Right cardiac atrium (tissue), 5 donors: ENCODE measurements at places on chromosomes 3 and 15. TPM values are rescaled to one million over a fixed set of nuclear protein-coding genes. Genes with fewer than 3 reads are reported as not detected.
A peak's percentile ranks its signal among the peaks of the same experiment; 100 is the strongest.

DNA sequence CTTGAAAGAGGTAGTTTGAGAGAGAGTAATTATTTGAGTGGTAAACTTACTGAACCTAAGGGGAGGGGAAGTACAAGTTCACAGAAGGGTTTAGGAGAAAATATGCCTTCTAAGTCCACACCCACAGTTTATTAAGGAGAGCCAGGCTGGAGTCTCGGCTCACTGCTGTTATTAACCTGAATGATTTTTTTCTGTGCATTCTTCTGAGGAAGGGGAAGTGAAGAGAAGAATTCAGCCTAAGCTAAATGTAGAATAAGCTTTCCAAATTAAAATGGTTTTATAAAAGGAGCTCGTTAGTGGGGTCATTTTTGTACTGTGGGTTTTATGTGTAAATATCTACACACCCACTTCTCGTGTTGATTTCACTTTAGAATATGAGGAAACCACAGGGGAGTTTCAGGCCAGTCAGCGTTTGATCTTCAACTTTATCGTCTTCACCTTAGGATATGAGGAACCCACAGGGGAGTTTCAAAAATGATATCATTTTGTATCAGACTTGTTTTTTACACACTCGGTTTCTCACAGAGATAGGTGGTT, 1.5 kb downstream of the WHAMM start:
- DNase-seq = no peak

DNA sequence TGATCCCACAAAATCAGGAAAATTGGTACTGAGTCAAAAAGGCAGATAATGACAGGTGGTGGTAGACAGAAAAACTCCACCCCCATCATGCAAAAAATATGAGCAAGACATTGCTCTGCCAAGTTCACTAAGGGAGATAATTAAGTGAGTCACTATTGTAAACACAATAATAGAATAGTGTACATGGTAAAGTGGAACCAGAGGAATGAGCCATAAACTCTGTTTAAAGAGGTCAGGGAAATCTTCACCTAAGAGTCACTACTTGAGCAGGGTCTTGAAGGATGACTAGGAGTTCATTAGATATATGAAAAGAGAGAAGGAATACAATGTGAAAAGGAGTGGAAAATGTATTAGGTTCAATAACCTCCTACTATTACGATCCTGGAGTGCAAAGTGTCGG, 213.4 kb upstream of the PEX5L start:
- DNase-seq = no peak

GRCh38 chr3:16498130-16498890, 15.2 kb downstream of the RFTN1 start:
- no peak for DNase-seq

DNA sequence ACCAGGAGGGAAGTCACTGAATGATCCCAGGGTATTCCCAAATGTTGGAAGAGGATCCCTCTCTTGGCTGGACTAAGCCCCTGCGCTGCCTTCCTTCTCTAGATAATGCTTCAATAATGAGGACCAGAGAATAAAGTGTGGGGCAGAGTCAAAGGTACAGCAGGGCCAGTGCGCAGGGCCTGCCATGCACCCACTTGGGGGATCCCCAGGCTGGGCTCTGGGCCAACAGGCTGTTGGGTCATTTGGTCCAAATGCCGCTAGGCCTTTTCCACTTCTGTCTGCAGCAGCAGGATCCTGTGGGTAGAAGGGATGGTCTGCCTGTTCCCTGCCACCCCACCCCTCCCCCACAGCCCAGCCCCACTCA, 5.7 kb upstream of the CLK3 start:
- no peak for DNase-seq

DNA sequence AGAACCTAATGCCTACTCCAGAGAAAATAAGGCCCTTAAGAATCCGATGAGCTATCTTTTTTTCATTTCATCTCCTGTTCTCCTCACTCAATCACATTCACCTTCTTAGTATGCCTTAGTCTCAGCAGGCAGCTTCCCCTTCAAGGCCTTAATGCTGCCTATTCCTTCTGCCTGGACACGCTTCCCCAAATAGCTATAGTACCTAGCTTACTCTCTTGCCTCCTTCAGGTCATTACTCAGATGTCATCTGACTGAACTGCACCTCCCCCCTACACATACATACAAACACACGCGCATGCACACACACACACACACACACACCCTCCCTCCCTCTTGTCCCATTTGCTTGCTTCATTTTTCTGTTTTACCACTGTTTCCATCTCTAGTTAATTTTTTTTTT, 191.5 kb upstream of the MLF1 start:
- DNase-seq = no peak

GRCh38 chr3:126535636-126536035, 11.7 kb downstream of the CHST13 start:
- no peak for DNase-seq

FOXB1 gene
- not detected for total RNA-seq

DNA sequence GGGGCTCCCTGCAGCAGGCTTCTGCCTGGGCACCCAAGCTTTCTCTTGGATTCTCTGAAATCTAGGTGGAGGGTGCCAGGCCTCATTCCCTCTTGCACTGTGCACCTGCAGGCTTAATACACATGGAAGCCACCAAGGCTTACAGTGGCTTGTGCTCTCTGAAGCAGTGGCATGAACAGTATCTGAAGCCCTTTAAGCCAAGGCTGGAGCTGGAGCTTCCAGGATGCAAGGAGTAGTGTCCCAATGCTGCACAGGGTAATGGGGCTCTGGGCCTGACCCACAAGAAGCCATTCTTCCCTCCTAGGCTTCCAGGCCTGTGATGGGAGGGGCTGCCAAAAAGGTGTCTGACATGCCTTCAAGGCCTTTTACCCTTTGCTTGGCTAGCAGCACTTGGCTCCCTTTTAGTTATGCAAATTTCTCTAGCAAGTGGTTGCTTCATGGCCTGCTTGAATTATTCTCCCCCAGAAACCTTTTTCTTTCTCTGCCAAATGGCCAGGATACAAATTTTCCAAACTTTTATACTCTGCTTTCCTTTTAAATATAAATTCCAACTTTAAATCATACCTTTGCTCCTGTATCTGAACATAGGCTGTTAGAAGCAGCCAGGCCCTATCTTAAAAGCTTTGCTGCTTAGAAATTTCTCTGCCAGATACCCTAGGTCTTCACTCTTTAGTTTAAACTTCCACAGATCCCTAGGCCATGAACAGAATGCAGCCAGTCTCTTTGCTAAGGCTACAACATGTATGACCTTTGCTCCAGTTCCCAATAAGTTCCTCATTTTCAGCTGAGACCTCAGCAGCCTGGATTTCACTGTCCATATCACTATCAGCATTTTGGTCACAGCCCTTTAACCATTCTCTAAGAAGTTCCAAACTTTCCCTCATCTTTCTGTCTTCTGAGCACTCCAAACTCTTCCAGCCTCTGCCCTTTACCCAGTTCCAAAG, 201.1 kb upstream of the LRRFIP2 start:
- DNase-seq = no peak

CKMT1A gene
- not detected for total RNA-seq

CCDC54 gene
- not detected for total RNA-seq

DNA sequence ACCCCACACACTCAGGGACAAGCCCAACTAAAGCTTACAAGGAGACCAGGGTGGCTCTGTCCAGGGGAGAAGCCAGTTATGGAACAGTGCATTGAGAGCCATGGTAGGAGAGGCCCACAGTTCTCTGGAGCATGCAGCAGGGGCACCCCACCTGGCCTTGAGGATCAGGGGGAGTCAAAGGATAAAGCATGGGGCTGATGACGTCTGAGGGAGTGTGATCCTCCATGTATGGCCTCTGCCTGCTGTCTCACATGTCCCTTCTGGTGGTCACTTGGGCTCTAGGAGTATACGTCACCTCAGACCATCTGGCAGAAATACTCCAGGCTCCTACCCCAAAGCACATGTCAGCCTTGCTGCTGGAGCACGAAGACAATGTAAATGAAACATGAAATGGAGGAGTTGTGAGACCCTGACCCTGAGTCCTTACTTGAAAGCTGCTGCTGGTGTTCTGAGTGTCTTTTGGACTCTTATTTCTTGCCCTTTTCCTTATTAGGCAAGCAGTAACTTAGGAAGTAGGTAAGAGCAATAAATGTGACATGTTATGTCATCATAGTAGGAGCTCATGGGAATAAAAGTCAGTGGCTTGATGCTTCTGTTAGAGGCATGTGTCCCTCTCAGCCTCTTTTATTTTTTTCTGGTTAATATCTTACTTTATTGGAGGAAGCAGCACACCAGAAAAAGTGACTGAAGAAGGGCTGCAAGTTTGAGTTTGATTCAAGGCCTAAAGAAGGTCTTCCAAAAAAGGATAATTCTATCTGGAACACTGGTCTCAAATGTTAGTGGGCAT, 15.5 kb downstream of the SRPRB start:
- no peak for DNase-seq

DNA sequence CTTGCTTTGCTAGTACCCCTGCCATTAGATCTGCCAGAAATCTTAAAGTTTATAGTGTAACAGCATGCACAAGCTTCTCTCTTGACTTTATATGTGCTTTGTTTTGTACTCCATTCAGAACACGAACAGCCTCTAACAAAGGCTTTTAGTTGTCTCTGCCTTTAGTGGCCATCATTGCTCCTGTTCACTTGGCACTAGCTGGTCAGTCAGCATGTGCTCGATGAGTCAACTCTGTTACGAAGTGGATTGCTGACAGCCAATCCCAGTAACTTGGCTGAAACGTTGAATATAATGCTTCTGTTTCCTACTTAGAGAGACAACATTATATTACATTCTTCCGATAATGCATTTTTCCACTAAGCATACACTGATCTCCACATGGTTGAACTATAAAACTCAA, 349.2 kb downstream of the NAALADL2 start:
- no peak for DNase-seq

GRCh38 chr15:68681836-68682235, 103.0 kb downstream of the CORO2B start:
- DNase-seq = no peak

- DNase-seq = no peak
Observed at GRCh38 chr3:38047896-38048295, 8.9 kb downstream of the DLEC1 start.

CHL1 gene
- total RNA-seq = 70.2 TPM

- DNase-seq = no peak
Observed at GRCh38 chr3:144763878-144764454, 792.3 kb downstream of the DIPK2A start.

GRCh38 chr3:23865595-23866396, 51.0 kb downstream of the NKIRAS1 start:
- no peak for DNase-seq

CD200R1 gene
- total RNA-seq = 1.8 TPM

CEMIP gene
- total RNA-seq = 3.9 TPM

- no peak for DNase-seq
Observed at GRCh38 chr3:190361791-190362190, 26.2 kb upstream of the CLDN16 start.

- DNase-seq = peak; percentile 64
Observed at GRCh38 chr3:14810801-14811661, 7.7 kb upstream of the FGD5 start.

- DNase-seq = no peak
Observed at GRCh38 chr3:21942328-21942727, 191.3 kb upstream of the ZNF385D start.

DNA sequence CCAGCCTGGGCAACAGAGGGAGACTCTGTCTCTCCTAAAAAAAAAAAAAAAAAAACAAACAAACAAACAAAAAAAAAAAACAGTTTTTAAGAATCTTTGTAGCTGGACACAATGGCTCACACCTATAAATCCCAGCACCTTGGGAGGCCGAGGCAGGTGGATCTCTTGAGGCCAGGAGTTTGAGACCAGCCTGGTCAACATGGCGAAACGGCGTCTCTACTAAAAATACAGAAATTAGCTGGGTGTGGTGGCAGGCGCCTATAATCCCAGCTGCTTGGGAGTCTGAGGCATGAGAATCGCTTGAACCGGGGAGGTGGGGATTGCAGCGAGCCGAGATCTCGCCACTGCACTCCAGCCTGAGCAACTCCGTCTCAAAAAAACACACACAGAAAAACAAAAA, 53.1 kb downstream of the KLHL25 start:
- no peak for DNase-seq

DPPA4 gene
- 0.67 TPM for total RNA-seq

- DNase-seq = no peak
Observed at GRCh38 chr3:173599673-173600072, 202.1 kb downstream of the NLGN1 start.

UROC1 gene
- total RNA-seq = not detected

CHRNA3 gene
- 1.3 TPM for total RNA-seq

GRCh38 chr3:11230832-11231231, 41.4 kb upstream of the ATG7 start:
- DNase-seq = no peak

GRCh38 chr3:32392536-32393302, 1.1 kb downstream of the CMTM7 start:
- peak; percentile 72 for DNase-seq

SIDT1 gene
- total RNA-seq = 0.50 TPM

DNA sequence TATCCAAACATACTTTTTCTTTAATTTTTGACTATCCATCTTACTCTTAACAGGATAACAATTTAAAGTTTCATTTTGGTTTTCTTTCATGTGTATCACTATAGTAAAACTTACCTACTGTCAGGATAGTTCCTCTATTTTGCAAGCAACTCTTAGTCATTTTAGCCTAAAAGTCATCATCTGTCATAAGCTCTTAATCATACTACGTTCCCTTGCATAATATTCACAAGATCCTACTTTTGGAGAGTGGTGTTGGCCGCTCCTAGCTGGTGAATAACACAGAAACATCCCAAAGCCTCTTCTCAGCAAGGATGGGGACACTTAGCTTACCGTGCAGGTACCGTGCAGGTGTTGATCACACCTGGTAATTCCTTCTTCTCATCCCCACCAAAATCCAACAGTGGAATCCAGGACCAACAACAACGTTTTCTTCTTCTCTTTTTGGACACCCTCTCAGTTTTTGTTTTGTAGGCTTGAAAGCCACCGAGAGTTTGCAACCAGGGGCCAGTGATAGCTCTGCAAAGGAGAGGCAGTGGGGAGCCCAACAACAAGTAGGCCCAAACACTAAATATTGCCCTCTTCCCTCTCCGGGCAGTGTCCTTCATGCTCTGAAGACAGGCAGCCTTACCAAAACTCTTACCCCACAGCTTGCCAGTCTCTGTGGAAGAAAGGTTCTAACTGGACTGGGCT, 433 bp downstream of the FILIP1L start:
- DNase-seq = no peak
